ENCODE measurements at places on chromosomes 5 and 9. TPM values are rescaled to one million over a fixed set of nuclear protein-coding genes. Genes with fewer than 3 reads are reported as not detected.

DNA sequence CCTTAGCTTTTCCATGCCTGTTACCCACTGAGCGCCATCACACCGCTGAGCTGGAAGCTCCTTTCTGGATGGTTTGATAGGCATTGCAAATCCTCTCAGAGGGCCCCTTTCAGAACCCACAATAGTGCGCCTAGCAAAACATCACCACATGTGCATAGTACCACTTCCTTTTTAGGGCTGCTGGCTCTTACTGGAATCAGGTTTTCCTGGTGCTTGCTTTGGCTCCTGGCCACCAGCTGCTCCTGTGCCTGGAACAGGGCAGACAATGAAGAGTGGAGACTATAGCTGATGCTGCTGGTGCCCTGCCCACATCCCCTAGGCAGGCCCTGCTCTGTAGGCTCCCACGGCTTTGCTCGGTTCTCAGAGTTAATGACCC is 163.6 kb upstream of the SEMA6A start:
- peak; percentile 20 for DNase-seq

- DNase-seq, result no peak
These were observed 30.2 kb upstream of the HTR4 start for GRCh38 chr5:148684528-148684927.

GRCh38 chr5:82601077-82601476 is 322.9 kb upstream of the RPS23 start:
- DNase-seq, result no peak

DNA sequence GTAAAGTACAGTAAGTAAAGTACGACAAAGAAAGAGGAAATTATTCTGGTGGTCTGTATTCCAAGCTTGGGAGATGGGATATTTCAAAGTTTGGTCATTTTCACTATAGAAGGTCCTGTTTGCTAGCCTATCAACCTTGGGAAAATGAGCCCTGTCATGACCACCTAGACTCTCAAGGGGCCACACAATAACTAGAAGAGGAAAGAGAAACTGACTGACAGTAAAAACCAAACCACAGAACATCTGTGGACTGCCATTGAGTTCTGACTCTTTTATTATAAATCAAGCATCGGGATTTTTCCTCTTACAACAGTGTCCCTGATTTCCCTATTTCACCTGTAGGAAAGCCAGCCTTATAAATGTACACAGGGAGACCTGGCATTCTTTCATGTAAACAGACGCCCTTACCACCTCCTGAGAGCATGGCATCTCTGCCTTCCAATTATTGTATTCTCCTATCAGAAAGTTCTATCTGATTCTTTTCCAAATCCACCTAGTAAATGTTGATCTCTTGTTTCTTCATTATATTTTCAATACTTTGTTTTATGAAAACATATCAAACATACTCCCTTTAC is 80.0 kb downstream of the ZNF622 start:
- DNase-seq, result no peak

DNA sequence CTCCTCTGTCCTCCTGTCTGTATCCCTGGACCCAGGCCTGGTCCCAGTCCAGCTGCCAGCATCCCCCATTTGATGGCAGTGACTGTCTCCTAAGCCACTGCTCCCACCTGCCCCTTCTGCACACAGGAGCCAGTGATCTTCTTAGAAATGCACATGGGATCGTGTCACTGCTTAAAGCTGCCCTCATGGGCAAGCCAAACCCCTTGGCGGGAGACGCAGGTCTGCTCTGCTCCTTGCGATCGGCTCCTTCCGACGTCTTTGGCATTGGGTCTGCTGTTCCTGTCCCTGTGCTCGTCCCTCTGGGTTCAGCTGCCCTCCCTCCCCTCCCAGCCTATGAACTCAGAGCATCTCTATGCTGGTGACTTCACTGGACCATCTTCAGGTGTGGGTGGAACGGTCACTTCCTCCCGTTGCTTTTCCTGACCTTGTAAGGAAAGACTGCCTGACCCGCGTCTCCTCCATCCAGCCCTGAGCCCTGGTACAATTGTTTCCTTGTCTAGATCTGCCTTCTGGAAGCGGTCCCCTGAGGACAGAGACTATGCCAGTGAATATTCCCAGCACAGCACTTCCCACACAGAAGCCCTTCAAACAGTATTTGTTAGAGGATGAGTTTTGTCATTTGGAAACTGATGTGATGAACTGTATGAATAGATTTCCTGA is 116.5 kb downstream of the ZNF354C start:
- DNase-seq, result no peak

DNA sequence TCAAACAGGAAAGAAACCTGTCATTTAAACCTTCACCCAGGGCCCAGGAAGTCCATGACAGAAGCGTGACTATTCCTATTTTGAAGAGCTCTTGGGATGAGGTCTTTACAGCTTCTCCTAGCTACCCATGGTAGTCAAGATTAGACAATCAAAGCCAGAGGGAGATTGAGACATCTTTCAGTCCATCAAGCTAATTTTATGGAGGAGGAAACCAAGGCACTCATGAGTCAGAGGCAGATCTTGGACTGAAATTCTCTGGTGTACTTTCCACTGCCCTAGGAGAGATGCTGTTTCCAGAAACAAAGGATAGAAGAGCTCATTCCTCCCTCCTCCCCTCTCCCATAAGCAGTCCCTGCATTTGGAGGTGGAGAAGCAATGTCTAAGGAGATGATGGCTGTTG is 9.2 kb downstream of the TNFSF8 start:
- no peak for DNase-seq

- no peak for DNase-seq
These were observed 8.7 kb upstream of the CDKN2AIPNL start for GRCh38 chr5:134420343-134420742.

DNA sequence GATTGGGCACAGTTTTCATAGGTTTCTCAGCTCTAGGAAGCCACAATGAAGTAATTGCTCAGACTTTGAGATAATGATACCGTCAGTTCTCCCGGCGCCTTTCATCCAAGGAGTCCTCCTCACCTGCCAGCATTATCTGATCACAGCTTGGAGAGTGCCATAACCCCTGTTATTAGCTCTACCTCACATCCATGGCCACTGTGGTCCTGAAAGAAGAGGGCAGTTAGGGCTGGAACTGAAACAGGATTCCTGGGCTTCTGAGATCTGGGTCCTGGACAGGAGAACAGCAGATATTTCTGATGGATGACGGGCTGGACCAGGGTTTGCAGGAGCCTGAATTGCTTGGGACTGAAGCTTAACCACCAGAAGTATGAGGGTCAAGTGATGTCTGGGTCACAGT is 13.5 kb downstream of the RGS3 start:
- no peak for DNase-seq

GRCh38 chr5:39977066-39977655 is 552.4 kb upstream of the DAB2 start:
- no peak for DNase-seq

- no peak for DNase-seq
These were observed 12.5 kb upstream of the ZSWIM6 start for GRCh38 chr5:61319388-61320146.

DNA sequence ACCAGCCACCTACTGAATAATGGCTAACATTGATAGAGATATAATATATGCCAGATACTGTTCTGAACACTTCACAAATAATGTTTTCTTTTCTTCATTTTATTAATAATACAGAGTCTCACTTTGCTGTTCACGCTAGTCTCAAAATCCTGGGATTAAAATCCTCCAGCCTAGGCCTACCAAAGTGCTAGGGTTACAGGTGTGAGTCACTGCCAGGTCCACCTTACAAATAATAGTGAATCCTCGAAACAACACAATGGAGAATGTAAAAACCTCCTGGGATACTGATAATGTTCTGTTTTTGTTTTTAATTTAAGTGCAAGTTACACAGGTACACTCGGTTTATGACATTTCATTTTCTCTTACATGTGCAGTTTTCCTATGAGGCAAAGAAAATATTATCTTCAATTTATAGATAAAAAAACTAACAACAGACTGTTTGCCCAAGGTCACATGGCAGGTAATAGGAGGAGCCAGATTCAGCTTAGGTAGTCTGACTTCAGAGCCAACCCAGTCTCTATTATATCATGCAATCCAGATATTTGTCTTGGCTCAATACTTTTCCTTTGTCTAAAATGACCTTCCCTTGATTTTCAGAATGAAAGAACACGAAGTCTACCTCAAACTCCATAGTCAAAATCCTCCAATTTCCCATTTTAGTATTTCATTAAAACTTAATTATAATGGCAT is 7.8 kb downstream of the ZFR start:
- no peak for DNase-seq

DNA sequence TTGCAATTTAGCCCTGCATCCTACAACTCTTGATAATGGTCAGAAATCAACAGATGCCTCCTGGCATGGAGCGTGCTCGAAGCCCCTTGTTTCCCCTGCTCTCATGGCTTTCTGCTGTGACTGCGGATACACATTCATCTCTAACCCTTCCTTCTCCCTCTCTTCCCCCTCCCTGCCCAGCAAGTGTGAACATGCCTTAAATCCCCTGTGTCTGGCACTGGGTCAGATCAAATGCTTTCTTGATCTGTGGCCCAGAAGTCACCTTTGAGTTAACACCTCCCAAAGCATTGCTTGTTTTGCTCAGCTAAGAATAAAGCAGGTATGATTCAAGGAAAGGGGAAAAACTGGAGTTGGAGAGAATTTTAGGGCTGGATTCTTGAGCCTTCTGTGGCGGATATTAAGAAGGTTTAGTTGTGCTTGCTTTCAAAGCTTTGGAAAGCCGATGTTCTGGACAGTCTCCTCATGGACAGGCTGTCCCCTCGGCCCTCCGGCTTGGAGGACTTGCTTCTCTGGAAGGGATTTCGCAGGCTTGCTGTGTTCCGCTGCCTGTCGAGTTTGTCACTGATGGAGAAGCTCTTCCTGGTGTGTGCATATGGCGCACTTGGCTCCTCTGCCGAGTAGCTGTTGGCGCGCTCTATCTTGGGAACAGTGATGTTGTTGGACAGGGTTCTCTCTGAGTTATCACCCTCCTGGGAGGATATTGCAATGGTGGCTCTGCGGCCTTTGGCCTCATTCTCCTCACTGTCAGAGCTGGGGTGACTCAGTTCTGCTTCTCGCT is 121.3 kb upstream of the KLF9 start:
- DNase-seq, result no peak

DNA sequence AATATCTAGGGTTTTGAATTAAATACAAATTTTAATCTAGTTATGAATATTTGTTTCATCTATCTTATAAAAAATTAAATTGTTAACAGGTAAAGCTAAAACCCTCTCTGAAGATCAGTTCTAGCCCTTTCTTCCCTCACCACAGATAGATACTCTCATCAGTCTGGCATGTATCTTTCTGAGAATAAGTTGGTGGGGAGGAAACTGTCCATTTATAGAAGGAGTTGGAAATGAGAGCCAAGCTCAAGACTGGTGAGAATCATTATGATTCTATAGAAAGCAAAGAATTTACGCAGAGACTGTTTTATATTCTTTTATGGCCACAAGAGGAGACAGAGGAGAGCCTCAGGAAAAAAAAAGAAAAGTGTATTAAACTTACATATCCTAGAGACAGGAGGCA is 59.0 kb downstream of the STARD4 start:
- DNase-seq, result no peak

- DNase-seq, result no peak
These were observed 184.6 kb downstream of the AP3B1 start for GRCh38 chr5:78109891-78110324.

DNA sequence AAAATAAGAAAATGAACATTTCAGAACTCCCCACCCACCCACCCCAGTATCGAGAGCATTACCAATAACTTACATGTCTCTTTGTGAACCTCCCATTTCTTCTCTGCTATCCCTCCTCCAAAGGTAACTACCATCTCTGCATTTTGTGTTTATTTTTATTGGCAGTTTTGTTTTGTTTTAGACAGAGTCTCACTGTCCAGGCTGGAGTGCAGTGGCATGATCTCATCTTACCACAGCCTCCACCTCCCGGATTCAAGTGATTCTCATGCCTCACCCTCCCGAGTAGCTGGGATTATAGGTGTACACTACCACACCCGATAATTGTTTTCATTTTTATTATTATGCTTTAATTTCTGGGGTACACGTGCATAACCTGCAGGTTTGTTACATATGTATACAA is 21.7 kb upstream of the GLIS3 start:
- no peak for DNase-seq

DNA sequence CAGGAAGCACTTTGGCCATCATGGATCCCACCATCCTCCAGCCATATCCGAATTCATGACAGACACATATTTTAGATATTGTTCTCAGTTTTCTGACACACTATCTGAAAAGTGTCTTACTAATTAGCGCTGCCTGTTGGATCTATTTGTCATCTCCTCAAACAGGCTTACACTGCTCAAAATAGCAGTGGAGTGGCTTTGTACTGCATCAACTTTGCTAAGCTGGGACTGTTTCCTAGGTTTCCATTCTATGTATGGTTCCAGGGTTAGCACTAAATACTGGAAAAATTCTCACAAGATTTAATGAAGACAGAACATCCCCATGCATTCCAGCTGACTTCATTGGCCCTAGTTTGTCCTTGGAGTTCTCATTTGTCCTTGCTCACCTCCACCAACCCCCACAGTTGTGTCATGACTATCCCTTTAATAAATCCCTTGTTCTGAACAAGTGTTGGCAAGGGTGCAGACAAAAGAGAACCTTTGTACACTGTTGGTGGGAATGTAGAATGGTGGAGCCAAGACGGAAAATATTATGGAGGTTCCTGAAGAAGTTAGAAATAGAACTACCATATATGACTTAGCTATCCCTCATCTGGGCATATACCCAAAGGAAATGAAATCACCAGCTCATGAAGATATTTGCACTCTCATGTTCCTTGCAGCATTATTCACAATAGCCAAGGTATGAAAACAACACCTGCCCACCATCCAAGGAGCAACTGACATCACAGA is 136.5 kb upstream of the RAI14 start:
- DNase-seq, result no peak

- DNase-seq, result no peak
These were observed 1.6 kb upstream of the DBN1 start for GRCh38 chr5:177474846-177475562.

GRCh38 chr9:136754059-136754572 is 3.9 kb downstream of the LCN8 start:
- DNase-seq, result no peak

DNA sequence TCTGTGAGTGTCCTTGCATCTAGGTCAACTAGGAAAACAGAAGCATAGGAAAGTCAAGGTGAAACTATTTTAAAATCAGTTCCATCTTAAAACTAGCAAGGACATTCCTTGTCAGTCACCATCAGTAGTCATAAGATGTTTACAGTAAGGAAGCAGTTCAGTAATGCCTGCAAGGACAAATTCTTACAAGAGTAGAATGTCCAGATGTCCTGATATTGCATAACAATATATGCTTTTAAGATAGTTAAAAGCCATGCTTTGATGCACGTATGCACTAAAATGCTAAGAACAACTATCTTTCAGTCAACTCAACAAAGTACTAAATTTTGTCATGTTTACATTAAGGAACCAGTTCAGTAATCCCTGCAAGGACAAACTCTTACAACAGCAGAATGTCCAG is 11.3 kb upstream of the SVEP1 start:
- DNase-seq, result no peak

GRCh38 chr9:86405086-86405491 is 50.9 kb upstream of the TUT7 start:
- no peak for DNase-seq

TRPM6 gene
- total RNA-seq, result 0.60 TPM

PHYHD1 gene
- 33.4 TPM for total RNA-seq

PCDHA11 gene
- not detected for total RNA-seq

TAF11L10 gene
- total RNA-seq, result not detected

ALDOB gene
- total RNA-seq, result 0.30 TPM

TXNDC8 gene
- not detected for total RNA-seq

INSL6 gene
- not detected for total RNA-seq

PIP5KL1 gene
- 0.51 TPM for total RNA-seq

CEP78 gene
- 3.3 TPM for total RNA-seq

SNAPC4 gene
- 4.8 TPM for total RNA-seq

ADAMTSL1 gene
- total RNA-seq, result 1.8 TPM

HEMGN gene
- total RNA-seq, result 0.13 TPM

AK3 gene
- total RNA-seq, result 154 TPM

IL4 gene
- total RNA-seq, result not detected

CDHR2 gene
- total RNA-seq, result not detected

OLFML2A gene
- total RNA-seq, result 25.8 TPM

TEX53 gene
- not detected for total RNA-seq
